ENCODE measurements at places on chromosomes 13 and 19.

GRCh38 chr19:44762038-44762437 is 13.5 kb downstream of the BCL3 start:
- DNase-seq, result no peak

DNA sequence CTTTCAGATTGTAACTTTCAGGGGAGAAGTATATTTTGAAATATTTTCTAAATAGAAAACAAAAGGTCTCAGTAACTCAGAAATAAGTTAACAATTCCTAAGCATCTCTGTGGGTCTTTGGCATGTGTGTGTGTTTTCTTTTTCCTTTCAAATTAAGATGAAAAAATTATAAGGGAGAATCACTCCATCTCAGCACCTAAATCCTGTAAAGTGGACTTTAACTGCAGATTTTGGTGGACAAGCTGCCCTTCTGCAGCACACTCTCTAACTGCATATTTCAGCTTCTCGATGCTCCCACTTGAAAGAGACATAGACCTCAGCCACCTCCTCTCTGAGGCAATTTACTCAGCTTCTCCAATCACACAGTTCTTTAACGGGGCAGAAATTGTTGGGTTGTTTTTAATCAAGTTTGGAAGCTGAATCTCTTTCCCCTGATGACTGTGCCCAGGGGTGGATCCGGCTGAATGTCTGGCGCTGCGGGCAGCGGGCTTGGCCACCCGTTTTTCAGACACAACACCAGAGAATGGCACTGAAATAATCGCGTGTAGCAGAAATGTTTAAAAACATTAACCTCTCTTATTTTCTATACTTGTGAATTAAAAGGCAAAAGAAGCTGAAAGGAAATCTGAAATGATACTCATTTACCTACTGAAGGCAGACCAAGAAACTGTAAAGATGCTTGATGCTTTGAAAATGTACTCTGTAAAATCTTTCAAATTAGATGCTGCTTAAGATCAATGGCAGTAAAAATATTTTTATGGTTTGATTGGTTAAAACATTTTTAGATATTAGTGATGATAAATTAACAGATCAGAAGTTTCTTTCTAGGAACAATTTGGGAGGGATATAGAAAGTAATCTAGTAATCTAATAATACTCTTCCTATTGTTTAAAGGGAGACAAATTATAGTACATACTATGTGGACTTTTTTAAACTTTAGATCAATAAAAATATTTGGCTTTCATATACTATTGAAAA is 12.4 kb downstream of the ZIC2 start:
- DNase-seq, result no peak

DNA sequence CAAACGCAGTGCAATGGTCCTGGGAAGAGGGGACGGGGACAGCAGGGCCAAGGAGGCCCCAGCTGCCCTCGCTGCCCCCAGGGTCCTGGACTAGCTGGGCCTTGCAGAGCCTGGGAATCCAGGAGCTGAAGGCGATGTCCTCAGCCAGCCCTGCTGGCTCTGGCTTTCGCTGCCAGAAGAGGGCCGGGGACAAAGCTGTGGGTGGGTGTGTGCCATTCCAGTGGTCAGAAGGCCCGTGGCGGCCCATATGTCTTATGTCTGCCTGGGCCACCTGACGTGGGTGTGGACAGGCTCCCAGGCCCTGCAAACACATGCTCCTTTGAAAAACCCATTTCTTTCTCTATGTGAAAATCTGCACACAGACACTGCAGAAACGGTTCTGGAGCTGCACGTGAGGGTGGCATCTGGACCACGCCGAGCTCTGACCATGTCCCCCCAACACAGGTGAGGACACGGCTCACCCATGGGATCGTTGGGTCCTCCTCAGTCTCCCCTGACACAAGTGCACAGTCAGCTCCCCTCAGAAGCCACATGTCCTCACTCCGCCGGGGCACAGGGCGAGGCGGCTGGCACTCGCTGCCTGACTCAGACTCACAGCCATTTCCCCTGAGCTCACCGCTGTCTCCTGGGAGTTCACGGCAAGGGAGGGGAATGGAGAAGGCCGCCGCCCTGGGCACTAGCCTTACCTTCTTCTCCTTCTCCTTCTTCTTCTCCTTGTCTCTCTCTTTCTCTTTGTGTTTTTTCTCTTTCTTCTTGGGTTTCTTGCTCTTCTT is 16.9 kb downstream of the IZUMO4 start:
- DNase-seq, result no peak

- DNase-seq, result no peak
These were observed 4.2 kb downstream of the TTC9B start for GRCh38 chr19:40213882-40214570.

DNA sequence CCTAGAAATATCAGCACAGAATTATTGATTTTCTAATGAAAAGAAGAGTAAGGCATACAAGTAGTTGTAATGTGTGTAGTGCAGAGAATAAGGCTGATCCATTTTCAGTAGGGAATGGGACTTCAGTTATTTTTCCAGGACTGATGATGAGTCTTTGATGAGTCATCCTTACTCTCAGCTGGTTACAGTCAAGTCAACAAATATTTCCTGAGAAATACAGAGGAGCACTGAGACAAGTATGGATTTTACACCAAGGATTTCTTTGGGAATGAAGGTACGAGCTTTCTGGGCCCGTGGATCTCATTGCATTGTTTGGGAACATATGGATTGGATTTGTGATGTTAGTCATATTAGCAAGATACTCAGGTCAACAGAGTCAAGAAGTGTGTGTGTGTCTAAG is 502.7 kb downstream of the FGF9 start:
- no peak for DNase-seq

- peak; percentile 38 for DNase-seq
These were observed 109.8 kb upstream of the MLNR start for GRCh38 chr13:49110122-49110912.

GRCh38 chr13:19663416-19663979 is 30.0 kb downstream of the MPHOSPH8 start:
- DNase-seq, result no peak

- no peak for DNase-seq
These were observed 46.4 kb downstream of the DLEU7 start for GRCh38 chr13:50797091-50797490.

GRCh38 chr19:40407714-40408597 is 5.2 kb downstream of the PRX start:
- DNase-seq, result no peak

GRCh38 chr19:44796701-44797115 is 12.2 kb upstream of the BCAM start:
- no peak for DNase-seq

DNA sequence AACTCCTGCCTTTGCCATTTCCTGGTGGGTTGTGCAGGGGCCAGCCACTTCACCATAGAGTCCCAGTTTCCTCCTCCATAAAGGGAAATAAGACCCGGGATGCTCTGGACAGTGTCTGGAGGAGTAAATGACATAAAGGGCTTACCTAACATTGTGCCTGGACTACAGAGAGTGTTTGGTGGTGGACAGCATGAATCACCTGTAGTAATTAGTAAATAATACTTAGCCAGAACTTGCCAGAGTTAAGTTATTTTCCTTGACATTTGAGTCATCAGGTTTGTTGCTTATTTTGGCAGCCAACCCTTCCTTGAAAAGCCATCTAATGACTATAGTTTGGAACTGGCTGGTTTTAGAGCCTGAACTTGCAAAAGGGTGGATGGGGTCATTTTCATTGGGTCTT is 159.2 kb downstream of the SLC7A1 start:
- DNase-seq, result no peak

- DNase-seq, result no peak
These were observed 163.5 kb downstream of the MTUS2 start for GRCh38 chr13:28983641-28984040.

DNA sequence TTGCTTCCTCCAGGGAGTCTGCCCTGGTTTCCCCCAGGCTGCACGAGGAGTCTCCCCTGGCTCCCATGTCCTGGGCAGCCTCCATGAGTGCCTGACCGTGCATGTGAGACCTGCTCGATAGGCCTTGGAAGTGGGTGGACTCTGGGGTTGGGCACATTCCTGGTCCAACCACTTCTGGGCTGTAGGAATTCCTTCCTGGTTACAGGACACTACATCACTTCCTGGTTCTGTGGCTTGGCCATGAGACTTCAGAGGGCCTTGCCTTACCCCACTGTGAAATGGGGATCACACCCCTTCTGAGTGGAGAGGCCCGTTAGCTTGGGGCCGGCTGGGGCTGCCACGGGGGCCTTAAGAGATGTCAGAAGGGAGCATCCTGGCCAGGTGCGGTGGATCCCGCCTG is 4.0 kb upstream of the ZNF628 start:
- DNase-seq, result no peak

DNA sequence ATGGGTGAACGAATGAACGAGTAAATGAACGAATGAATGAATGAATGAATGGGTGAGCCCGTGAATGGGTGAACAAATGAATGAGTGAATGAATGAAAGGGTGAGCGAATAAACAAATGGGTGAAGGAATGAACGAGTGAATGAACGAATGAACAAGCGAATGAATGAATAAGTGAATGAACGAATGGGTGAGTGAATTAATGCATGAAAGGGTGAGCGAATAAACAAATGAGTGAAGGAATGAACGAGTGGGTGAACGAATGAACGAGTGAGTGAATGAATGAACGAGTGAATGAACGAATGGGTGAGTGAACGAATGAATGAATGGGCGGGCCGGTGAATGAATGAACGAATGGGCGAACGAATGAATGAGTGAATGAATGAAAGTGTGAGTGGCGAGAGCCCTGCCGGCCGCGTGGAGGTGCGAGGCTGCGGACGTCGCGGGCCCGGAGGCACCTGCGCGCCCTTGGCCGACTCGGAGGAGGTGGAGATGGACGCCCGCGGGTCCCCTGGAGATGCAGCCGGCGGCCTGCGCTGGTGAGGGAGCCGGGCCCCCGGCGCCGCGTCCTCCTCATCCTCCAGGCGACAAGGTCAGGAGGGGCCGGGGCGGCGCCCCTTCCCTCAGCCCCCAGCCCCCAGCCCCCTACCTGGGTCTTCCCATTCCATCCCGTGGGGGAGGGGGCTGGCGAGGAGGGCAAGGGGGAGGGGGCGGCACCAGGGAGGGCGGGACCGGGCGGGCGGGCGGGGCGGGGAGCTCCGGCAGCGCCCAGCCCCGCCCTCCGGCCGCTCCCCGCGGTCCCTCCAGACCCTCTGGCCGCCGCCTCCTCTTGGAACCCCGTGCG is 15.4 kb downstream of the ANKRD24 start:
- no peak for DNase-seq

DNA sequence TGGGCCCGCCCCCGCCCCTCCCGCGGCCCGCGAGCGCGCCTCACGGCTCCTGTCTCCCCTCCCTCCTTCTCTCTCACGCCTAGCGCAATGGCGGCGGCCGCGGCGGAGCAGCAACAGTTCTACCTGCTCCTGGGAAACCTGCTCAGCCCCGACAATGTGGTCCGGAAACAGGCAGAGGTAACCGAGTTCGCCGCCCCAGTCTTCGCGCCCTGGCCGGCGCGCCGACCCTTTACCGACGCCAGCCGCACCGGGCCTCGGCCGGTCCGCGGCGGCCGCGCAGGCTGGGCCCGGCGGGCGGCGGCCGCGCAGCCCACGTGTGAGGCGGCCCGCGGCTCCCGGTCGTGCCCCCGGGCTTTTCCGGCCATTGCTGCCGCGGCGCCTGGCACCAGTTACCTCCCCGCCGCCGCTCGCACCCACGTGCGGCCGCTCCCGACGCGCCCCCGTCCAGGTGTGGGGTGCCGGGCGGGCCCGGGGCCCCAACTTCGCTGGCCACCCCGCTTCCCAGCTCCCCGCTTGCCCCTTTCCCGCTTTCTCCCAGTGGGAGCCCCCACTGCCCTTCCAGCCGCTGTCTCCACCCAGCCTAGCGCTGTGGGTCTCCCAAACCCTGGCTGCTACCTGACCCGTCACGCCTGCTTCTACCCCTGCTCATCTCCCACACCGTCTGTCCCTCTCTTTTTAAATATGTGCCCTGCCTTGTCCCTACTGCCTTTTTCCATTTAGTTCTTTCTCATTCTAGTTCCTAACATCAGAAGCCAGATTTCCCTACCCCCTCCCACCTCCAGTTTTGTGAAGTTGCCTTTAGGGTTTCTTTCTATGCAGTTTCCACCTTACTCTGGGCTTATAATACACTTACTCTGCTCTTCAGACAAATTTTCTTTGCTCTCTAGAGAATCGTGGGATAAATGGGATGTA is 23.4 kb downstream of the IPO5 start:
- peak; percentile 6 for DNase-seq

- DNase-seq, result no peak
These were observed 8.2 kb upstream of the ZNF77 start for GRCh38 chr19:2952953-2953481.

DNA sequence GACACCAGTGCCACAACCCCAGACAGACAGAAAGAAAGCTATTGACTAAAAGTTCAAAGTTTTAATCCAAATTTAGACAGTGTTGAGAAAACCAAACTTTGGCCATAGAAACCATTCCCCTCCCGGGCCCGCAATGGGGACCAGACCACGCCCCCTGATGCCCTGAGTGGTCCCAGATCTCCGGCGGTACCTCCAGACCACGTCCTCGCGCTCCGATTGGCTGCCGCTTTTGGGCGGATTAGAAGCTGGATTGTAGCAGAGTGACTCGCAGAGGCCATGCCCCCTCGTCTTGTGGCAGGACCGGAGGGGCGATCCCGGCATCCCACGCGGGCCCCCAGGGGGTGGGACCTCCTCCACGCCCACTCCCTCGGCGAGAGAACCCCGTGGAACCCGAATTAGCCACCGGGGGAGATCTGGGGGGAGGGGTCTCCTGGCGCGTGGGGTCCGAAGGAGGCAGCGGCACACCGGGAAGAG is 797 bp upstream of the HSD17B14 start:
- peak; percentile 62 for DNase-seq

DNA sequence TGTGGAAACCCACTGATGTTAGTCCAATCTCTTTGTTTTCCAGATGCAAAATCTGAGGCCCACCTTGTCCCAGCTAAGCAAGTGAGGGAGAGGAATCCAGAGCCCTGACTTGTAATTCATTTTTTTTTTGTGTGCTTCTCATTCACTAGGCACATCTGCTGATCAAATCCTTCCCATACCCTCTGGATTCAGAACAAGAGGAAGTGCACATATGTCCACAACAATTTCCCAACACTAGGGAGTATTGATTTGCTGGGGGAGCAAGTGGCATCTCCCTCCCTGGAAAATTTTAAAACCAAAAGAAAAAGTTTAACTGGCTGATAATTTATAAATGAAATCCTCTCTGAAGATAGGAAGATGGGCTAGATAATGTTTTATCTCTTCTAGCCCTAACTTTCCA is 94.6 kb upstream of the RFC3 start:
- DNase-seq, result no peak

GRCh38 chr13:99506634-99507033 is 5.4 kb downstream of the TM9SF2 start:
- DNase-seq, result no peak

- DNase-seq, result no peak
These were observed 1.1 kb downstream of the DHRS12 start for GRCh38 chr13:51802631-51803418.

DNA sequence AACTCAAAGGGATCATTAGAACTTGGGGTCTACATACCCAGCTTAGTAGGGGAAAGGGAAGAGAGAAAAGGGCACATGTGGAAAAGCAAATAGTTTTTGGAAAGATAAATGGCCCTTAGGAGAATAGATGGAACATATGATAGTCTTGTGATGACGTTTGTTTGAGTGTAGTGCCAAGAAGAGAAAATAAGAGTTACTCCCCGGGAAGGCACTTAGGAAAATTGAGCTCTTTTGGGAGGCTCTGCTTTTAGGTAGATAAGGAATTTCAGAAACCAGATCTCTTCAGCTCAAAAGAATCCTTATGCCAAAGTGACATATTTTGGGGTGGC is 44.8 kb upstream of the SERTM1 start:
- no peak for DNase-seq

- no peak for DNase-seq
These were observed 5.2 kb downstream of the FAAP24 start for GRCh38 chr19:32977280-32977679.

- DNase-seq, result no peak
These were observed 1784.8 kb downstream of the PCDH9 start for GRCh38 chr13:65445340-65445739.

GRCh38 chr13:110233951-110234280 is 73.0 kb downstream of the COL4A1 start:
- DNase-seq, result no peak

GRCh38 chr19:10292206-10292788 is 2.5 kb downstream of the ICAM5 start:
- DNase-seq, result no peak

All from stimulated activated CD4-positive, alpha-beta T cell treated with anti-CD3 and anti-CD28 coated beads, TNF-alpha, amount 100 ng/mL, for 1 hour (primary cell).